ENCODE measurements at places on chromosomes 1 and 21. TPM values are rescaled to one million over a fixed set of nuclear protein-coding genes. Genes with fewer than 3 reads are reported as not detected.

DNA sequence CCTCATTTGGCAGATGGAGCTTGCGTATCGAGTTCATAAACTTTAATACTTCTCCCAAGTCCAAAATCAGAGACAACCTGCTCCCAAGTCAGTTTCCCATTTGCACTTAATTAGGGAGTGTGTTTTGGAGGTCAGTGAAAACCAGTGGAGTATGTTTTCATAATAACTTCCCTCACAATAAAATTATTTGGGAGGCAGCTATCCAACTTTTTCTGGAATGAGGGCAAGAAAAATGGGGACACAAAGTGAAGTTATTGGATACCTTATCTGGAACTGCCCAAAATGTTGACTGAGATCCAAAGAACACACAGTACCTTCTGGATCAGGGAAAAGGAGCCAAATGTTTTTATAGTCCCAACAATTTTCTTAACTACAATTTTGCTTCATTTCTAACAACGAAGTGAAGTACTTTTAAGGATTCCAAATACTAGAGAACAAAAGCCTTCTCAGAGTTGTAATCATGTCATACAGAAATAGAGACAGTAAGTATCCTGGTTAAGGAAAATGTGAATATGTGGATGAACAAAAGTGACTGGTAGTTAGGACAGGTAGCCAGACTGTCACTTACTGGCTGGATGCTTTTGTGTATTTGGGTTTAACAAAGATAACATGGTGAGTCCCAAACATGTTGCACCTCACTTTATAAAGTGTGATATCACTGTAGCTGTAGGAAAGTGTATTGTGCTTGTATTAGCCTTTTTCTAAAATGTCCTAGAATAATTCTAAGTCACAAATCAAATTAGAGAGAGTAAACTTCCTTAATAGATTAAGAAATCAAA, 325.0 kb downstream of the HLX start:
- DNase-seq = no peak

- no peak for DNase-seq
Measured at GRCh38 chr1:7022058-7022457, 236.8 kb downstream of the CAMTA1 start.

- no peak for DNase-seq
Measured at GRCh38 chr1:30283199-30283962, 440.0 kb downstream of the MATN1 start.

GRCh38 chr1:61741711-61742619, at the start of gene PATJ:
PATJ (plus strand) TSS chr1:61742480; CDS start chr1:61762893, 20,413 bp downstream.
- DNase-seq = no peak

DNA sequence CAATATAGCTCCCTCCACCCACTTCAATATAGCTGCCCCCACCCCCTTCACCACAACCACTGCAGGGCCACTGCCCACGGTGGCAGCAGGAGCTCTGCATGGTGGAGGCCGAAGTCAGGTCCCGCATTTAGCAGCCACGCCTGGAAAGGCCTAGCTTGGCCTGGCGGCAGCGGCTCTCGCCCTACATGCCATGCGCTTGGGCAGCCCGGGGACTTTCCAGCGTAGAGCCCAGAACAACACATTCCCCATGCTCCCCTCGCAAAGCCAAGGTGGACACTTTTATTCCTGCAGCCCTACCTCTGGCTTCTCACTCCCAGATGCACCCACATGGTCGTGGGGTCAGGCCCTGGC, 37.1 kb downstream of the LHX4 start:
- DNase-seq = no peak

DNA sequence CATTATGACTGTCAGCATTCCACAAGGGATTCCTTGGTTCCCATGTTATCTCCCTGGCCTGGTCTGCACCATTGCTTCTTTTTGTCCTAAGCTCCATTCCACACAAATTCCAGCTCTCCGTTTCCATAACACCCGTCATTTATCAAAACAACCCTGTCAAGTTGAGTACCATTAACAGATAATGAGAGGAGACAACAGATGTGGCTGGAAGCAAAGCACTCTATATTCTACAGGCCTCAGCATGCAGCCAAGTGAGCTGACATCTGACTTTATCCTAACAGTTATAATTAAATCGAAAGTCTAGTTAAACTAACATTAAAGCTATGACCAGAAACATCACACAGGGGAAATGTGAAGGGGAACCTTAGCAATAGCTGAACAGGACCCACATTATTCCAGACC, 110.4 kb downstream of the RERE start:
- DNase-seq = no peak

GRCh38 chr1:43238085-43238484, 31.7 kb upstream of the TMEM125 start:
- peak; percentile 67 for DNase-seq

GRCh38 chr1:27635396-27636142, 584 bp upstream of the FGR start:
- no peak for DNase-seq

DNA sequence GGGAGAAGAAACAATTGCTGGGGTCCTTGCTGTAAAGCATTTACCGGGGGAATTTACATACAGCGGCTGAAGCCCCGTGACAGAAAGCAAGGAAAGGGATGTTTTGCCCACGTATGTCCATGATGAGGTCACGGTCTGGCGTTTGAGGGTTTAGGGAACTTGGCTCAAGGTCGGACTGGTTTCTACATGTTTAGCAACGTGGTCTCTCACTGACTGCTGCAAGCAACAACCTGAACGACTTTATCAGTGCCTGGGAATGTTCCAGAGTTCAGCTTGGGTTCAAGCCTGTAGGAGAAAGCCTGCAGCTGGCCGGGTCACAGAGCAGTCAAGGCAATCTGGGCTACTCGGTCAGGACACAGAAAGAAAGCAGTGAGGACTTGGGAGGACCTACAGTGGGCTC, 323.3 kb downstream of the AJAP1 start:
- DNase-seq = no peak

OR2T2 gene
- not detected for total RNA-seq

- DNase-seq = no peak
Measured at GRCh38 chr1:116674751-116675150, 7.2 kb upstream of the IGSF3 start.
